Gastrocnemius medialis (tissue), 4 donors: ENCODE measurements at places on chromosomes 3 and 15.
A peak's percentile ranks its signal among the peaks of the same experiment; 100 is the strongest.

DNA sequence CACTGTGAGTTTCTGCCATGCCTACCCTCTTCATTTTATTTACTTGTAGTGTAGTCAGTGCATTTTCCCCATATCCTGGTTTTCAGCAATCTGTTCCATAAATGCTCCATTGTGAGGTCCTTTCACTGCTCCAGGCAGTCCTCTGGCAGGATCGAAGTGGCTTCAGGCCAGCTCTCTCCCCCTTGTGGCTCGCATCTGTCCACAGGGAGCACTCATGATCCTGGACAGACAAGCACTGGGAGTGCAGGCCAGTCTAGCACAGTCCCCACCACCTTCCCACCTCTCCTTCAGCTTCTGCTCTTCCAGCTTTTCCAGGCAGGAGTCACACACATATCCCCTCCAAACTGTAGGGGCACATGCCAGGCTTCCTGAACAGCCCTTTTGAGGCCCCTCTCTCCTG, 173.6 kb downstream of the PPM1L start:
- peak; percentile 32 for DNase-seq

DNA sequence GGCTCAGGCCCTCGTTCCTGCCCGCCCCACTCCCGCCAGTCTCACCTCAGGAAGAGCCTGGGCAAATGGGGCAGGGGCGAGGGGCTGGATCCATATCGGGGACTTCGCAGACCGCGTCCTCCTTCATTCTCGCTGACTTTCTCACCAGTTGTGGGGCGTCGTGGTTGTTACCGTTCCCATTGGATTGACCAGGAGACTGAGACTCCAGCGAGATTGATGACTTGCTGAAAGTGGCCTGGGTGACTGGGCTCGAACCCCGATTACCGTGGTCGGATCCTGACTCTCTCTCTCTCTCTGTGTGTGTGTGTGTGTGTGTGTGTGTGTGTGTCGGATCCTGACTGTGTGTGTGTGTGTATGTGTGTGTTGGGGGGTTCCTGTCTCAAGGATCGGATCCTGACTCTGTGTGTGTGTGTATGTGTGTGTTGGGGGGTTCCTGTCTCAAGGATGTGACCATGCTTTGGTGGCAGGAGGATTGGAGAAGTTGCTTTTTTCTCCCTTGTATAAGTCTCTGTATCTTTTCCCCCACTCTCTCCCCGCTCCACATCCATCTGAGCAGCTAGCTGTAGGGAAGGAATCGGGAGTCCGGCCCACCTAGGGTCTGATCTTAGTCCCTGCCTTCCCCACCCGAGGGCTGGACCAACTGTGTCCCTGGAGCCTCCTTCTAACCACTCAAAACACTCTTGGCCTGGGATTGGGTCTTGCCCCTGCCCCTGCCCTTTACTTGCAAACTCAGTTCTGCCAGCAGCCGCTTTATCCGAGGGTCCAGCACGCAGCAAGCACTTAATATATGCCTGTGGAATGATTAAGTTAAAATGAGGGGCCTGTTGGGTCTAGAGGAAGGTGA, 603 bp downstream of the PLEKHO2 start:
- DNase-seq: no peak

- DNase-seq: no peak
These were observed 52.8 kb downstream of the PLD1 start for GRCh38 chr3:171757361-171758034.

GRCh38 chr3:197907196-197907595, 42.8 kb upstream of the RPL35A start:
- no peak for DNase-seq
